ENCODE measurements at places on chromosomes 2 and 18. TPM values are rescaled to one million over a fixed set of nuclear protein-coding genes. Genes with fewer than 3 reads are reported as not detected.

- no peak for DNase-seq
Measured at GRCh38 chr18:39030124-39030655, 1464.6 kb upstream of the CELF4 start.

DNA sequence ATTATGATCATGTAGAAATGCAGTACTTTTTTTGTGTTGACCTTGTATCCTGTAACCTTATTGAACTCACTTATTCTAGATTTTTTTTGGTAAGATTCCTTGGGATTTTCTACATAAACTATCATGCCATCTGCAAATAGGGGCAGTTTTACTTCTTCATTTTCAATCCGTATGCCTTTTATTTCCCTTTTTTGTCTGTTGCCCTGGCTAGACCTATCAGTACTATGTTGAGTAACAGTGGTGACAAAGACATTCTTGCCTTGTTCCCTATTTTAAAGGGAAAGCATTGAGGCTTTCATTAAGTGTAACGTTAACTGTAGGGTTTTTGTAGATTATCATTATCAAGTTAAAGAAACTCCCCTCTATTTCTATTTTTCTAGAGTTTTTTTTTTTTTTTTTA is 92.3 kb downstream of the LYPD1 start:
- no peak for DNase-seq

GRCh38 chr2:61726456-61727209 is 127.2 kb downstream of the FAM161A start:
- no peak for DNase-seq

GRCh38 chr2:98453083-98453482 is 8.4 kb downstream of the INPP4A start:
- no peak for DNase-seq

GRCh38 chr2:51013933-51014526 is 17.9 kb downstream of the NRXN1 start:
- no peak for DNase-seq

GRCh38 chr2:196924051-196924450 is 2.5 kb downstream of the PGAP1 start:
- DNase-seq: no peak

DNA sequence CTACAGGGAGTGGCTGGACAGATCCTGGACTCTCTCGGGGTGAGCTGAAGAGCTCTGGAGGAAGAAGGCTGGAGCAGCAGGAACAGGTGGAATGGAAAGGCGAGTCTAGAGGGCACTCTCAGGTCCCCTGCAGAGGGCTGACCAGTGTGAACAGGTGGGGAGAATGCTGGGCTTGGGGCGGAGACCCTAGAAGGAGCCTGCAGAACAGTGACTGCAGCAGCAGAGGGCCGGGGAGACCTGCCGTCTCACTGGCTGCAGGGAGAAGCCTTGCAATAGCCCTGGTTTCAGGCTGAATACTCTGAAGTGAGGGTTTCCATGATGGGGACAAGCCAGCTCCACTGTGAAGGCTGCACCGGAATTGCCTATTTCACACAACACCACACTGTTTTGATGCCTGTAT is 626.7 kb upstream of the SALL3 start:
- DNase-seq: no peak

DNA sequence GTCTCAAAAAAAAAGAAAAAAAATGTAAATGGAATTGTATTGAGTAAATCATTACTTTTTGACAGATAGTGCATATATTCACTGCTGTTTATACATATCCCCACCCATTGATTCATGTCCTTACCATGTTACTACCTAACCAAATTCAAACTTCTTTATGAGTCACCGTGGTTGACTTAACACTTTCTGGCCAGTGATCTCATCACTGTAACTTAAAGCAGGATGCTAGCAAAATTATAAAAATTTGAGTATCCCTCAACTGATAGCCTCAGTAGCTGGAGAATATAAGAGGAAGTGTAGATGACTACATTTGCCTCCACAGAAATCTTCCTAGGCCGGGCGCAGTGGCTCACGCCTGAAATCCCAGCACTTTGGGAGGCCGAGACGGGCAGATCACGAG is 13.4 kb downstream of the CNOT9 start:
- no peak for DNase-seq

GRCh38 chr18:42752916-42753315 is 362.6 kb downstream of the RIT2 start:
- DNase-seq: no peak

GRCh38 chr2:120917886-120918285 is 182.2 kb downstream of the GLI2 start:
- no peak for DNase-seq

DNA sequence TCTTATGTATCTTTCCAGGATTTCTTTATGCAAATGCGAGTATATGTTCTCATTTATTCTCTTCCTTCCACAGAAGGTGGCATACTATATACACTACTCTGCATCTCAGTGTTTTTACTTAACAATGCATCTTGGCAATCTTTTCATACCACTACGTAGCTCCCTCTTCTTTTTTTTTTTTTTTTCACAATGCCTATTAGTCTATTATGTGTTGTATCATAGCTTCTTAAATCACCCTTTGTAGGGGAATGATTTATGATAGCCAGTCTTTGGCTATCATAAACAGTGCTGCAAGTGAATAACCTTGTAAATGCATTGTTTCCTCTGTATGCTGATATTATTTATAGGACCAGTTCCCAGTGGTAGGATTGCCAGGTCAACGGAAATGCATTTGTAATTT is 204.2 kb downstream of the BABAM2 start:
- DNase-seq: no peak

GRCh38 chr18:32371384-32371783 is 99.3 kb downstream of the GAREM1 start:
- DNase-seq: no peak

GRCh38 chr18:2970772-2971659 is 41.9 kb downstream of the LPIN2 start:
- DNase-seq: no peak

- no peak for DNase-seq
Measured at GRCh38 chr18:59994357-59994756, 94.6 kb downstream of the PMAIP1 start.

DNA sequence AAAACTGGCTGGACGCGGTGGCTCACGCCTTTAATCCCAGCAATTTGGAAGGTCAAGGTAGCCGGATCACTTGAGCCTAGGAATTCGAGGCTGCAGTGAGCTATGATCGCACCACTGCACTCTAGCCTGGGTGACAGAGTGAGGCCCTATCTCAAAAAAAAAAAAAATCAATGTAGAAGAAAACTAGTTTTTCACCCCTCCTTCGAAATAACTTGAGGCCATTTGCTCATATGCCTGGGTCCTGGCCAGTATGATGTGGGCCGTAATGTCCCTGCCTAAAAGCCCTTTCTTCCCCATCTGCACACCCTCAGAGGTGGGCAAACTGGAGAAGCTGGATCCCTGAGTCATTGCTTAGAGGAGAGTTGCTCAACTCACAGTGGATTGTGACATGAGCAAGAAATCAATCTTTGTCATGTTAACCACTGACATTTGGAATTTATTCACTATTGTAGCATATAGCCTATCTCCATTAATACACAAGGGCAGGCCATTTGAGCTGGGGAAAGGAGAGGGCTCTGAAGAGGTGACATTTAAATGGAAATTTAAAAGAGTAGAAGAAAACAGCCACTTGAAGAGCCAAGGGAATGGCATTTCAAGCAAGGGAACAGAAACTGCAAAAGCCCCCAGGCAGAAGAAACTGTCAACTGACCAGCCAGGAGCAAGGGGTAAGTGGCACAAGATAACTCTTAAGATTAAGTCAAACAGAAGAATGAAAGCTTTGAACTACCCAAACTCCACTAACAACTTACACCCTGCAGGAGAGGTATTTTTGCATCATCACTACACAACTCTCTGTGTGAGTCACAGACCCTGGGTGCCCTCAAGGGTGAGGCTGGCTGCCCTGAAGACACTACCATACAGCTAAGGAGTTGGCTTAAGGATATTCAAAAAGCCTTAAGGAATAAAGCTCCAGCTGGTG is 7.6 kb upstream of the METTL21A start:
- DNase-seq: no peak

GRCh38 chr2:97713296-97714083 is at the start of gene ZAP70:
Gene ZAP70 (plus strand): TSS chr2:97713576. CDS start chr2:97724037, 10,461 bp downstream.
- no peak for DNase-seq

DNA sequence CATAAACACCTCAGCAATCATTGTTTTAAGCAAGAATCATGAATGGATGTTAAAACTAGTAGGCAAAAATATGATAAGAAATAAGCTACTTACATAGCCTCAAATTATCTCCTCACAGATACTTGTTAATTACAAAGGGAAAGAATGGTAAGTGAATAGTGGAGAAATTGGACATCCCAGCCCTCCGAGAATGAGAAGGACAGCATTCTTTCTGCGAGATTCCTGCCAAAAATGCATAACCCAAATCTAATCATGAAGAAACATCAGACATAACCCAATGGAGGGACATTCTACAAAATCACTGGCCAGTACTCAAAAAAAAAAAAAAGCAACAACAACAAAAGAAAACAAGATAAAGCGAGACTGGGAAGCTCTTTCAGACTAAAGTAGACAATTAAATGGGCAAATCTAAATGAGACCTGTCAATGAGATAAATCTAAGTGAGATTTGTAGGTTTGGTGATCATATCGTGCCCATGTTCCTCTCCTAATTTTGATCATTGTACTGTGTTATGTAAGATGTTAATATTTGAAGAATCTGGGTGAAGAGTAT is 57.9 kb upstream of the GLI2 start:
- no peak for DNase-seq

- no peak for DNase-seq
Measured at GRCh38 chr2:128783896-128784295, 465.2 kb upstream of the HS6ST1 start.

GRCh38 chr2:235860111-235860510 is 308.1 kb downstream of the GBX2 start:
- no peak for DNase-seq

DNA sequence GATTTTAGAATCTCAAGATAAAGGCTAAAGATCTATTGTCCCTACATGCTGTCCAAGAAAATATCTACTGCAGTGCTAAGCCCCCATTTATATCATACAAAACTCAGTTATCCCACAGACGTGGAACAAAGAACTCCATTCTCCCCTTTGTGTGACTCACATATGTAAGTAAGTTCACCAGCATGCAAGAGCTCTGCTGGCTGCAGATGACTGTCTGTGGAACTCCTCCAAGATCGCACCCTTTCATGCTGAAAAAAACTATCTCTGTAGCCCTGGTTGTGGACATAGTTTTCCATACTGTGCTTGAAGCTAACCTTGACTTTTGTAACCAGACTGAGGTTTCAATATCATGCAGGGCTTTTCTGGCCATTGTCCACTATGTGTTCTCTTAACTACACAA is 207.1 kb downstream of the ZNF521 start:
- no peak for DNase-seq

- peak; percentile 11 for DNase-seq
Measured at GRCh38 chr2:86019121-86019520, 86.6 kb downstream of the POLR1A start.

DNA sequence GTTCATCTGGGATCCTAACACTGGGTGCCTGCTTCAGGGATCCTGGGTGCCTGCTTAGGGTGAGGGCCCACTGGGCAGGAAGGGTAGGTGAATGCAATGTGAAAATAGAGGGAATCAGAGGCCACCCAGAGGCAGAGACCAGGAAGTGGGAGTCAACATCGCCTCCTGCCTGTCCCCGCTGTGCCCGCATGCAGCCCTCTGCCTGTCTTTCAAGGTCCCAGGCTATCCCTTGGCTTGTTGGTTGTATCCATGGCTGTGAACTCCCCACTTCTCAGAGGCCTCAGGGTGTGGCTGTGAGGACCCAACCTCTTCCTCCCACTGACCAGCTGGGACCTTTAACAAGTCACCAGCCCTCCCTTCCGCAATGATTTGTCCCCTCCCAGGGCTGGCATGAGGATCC is 26.5 kb downstream of the PSD4 start:
- DNase-seq: no peak

GRCh38 chr2:196486146-196486545 is 153.4 kb upstream of the CCDC150 start:
- no peak for DNase-seq

DNA sequence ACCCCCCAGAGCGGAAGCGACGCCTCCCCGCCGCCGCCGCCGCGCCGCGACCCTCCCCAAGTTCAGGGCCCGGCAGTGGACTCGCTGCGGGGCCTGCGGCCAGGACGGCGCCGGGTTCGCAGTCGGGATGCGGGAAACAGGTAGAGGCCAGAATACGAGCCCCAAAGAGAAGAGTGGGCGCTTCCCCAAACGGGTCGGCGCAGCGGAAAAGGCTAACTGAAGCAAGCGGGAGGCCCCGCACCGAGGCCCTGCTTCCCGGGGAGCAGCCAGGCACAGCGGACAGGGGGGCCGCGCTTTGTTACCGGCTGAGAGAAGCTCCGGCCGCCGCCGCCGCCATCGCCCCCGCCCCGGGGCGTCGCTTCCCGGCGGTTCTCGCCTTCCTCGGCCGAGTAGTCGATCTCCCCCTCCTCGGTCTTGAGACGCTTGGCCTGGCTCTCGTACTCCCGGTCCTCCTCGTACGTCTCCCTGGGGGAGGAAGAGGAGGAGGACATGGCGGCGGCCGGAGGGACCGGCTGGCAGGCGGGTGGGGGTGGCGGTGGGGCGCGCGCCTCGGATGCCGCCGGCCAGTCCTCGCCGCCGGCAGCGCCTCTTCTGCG is 494 bp downstream of the HNRNPLL start:
- DNase-seq: peak; percentile 46

GRCh38 chr2:43241558-43241957 is 15.2 kb upstream of the ZFP36L2 start:
- DNase-seq: no peak

- DNase-seq: no peak
Measured at GRCh38 chr2:56334622-56335021, 150.8 kb downstream of the CCDC85A start.

DNA sequence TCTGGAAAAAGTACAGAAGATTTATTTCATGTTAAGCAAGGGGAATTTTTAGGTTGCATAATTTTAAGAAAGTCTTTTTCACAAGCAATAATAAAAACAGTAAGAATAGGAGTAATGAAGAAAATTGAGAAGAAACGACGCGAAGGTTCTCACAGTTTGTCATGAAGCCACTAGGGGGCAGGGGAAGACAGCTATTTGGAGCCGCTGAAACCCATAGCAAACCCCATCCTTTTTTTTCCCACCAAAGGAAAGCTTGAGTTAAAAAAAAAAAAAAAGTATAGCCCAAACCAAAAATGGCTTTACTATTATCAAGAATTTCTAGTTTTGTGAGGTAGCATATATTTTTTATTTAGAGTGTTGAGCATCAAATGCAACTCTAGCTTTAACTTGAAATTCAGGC is 300.9 kb downstream of the PHLPP1 start:
- DNase-seq: peak; percentile 71

GRCh38 chr18:77062518-77063003 is 70.0 kb downstream of the MBP start:
- no peak for DNase-seq

Gene COX5B
- 135 TPM for total RNA-seq

Gene KCNS3
- total RNA-seq: 10.7 TPM

Gene MEIS1
- 418 TPM for total RNA-seq

Gene ST8SIA3
- total RNA-seq: not detected

Gene ABI2
- 29.4 TPM for total RNA-seq

Gene SLC16A14
- 10.8 TPM for total RNA-seq

Gene MERTK
- total RNA-seq: 18.9 TPM

Gene IL1A
- total RNA-seq: not detected

Gene SPHKAP
- total RNA-seq: not detected

Gene ANKRD30BL
- total RNA-seq: 11.2 TPM

Gene IL36B
- total RNA-seq: not detected

Gene IGFBP5
- 480 TPM for total RNA-seq

Gene SIX3
- not detected for total RNA-seq

Gene DSG2
- total RNA-seq: 7.5 TPM

Gene PARD6G
- total RNA-seq: 12.5 TPM

Gene ASIC4
- not detected for total RNA-seq

Gene CCDC74B
- total RNA-seq: 9.2 TPM

Gene GALR1
- not detected for total RNA-seq

Gene CDCA7
- 31.0 TPM for total RNA-seq

Gene TMEM178A
- not detected for total RNA-seq

Gene CFC1
- total RNA-seq: not detected

Gene RAB12
- 37.9 TPM for total RNA-seq

Gene PCARE
- not detected for total RNA-seq

Gene CROCC2
- 2.6 TPM for total RNA-seq
